ENCODE measurements at places on chromosomes 2 and 18.

DNA sequence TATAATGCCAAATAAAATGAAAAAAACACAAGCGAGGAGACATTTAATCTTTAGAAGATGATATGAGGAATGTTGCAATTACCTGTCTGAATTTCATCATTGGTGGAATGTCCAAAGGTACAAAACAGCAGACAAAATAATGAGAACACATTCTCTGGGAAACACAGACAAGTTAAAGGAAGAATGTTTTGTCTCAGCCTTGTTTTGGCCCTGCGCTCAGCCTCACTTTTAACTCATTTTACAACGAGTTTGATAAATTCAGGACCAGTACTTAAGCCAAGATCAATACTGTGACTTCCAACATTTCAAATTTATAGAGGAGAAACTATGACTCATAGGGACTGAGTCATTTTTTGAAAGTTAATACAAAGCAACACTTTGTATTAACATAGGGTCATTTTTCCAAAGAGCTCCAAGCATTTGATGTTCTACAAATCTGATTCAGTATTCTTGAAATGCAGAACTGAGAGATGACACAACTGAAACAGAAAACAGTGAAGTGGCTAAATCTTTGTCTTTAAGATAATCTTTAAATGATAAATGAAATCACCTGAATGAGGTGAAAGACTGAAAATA is 833.2 kb upstream of the CHAC2 start:
- no peak for DNase-seq

GRCh38 chr2:174945601-174946260 is 59.5 kb downstream of the CHN1 start:
- no peak for DNase-seq

- DNase-seq, result no peak
Measured at GRCh38 chr2:117942551-117942950, 71.3 kb downstream of the CCDC93 start.

DNA sequence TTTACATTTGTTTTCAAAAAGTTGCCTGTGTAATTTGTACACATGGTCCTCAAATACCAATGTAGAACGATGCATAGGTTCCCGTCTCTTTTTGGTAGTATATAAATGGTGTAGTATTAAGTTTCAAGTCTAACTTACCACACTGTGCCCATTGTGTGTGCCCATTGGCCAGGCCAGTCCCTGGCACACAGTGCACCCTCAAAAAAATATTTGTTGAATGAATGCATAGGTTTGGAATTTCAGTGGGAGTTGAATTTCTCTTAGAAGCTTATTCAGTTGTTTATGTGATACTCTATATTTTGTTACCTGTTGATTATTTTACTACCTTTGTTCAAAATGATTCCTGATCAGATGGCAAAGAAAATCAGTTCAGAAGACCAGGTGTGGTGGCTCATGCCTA is 30.1 kb downstream of the IDH1 start:
- DNase-seq, result no peak

- no peak for DNase-seq
Measured at GRCh38 chr18:34543356-34543755, 166.7 kb upstream of the DTNA start.
